ENCODE measurements at places on chromosomes 6 and 20. TPM values are rescaled to one million over a fixed set of nuclear protein-coding genes. Genes with fewer than 3 reads are reported as not detected.

Gene TEAD3
- total RNA-seq = not detected

Gene SYCP2
- total RNA-seq = 9.1 TPM

Gene OXT
- not detected for total RNA-seq

Gene AMD1
- 133 TPM for total RNA-seq

Gene SRSF12
- total RNA-seq = not detected

Gene IP6K3
- total RNA-seq = not detected

Gene ZNF512B
- total RNA-seq = 21.2 TPM

Gene VGLL2
- not detected for total RNA-seq

Gene FAM162B
- total RNA-seq = not detected

Gene SGK2
- total RNA-seq = 1.7 TPM

Gene WFDC10B
- not detected for total RNA-seq

Gene TREM2
- not detected for total RNA-seq

Gene SLC17A1
- total RNA-seq = not detected

Gene ENPP3
- 0.32 TPM for total RNA-seq

Gene CCDC170
- total RNA-seq = not detected

Gene MATN4
- not detected for total RNA-seq

Gene RBM24
- total RNA-seq = not detected

Gene CST7
- 30.7 TPM for total RNA-seq

Gene GRIK2
- total RNA-seq = not detected

All from CD4-positive, CD25-positive, alpha-beta regulatory T cell (primary cell).